HTR-8/SVneo (cell line): ENCODE measurements at places on chromosomes 13 and 19.
A peak's percentile ranks its signal among the peaks of the same experiment; 100 is the strongest.

- no peak for DNase-seq
Observed at GRCh38 chr13:19382111-19382510, 179.2 kb downstream of the TPTE2 start.

GRCh38 chr19:17419621-17420474 is at the start of gene MVB12A:
TSS of gene MVB12A (plus strand) at chr19:17420047. CDS start at chr19:17420136, 89 bp downstream.
- DNase-seq, result peak; percentile 99

GRCh38 chr19:10295305-10295846 is 5.6 kb downstream of the ICAM5 start:
- DNase-seq, result no peak

DNA sequence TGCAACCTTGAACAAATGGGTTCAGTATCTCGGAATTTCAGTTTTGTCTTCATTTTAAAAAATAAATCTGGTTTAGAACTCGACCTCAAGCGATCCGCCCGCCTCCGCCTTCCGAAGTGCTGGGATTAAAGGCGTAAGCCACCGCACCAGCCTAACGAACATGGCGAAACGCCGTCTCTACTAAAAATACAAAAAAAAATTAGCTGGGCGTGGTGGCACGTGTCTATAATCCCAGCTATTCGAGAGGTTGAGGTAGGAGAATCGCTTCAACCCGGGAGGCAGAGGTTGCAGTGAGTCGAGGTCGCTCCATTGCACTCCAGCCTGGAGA is 571 bp downstream of the ZNF302 start:
- no peak for DNase-seq

DNA sequence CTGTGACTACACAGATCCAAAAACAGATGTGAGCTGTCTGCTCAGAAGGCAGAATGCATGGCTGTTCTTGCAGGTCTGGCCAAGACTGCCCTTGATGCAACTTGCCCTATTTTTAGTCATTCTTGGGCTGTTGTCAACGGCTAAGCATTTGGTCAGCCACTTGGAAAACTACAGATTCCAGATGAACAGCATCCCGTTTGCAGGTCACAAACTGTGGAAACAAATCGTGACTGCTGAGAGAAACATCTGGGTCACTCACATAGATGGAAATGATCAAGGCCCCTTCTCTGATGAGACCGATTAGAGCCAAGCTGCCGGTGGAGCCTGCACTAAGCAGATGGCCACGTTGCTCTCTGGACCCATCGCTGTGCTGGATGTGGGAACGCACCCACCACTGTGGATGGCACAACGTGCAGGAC is 15.4 kb upstream of the METTL21C start:
- no peak for DNase-seq

DNA sequence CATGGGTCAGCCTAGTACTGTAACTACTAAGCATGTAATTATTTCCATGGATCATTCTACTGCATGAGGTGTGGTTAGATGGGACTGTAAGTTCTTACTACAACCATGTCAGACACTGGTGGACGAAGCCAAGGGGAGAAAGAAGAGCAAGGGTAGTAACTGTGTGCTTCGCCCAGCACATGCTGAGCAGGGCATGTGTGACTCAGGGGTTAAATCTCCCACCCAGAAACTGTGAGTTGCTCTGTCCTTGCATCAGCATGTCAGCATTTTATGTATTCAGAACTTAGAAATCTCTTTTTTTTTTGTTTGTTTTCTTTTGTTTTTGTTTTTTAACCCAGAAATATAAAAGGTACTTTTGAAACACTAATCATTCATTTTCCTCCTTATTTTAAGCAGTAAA is 436.6 kb upstream of the KLF12 start:
- no peak for DNase-seq

GRCh38 chr13:20053891-20054290 is 95.4 kb downstream of the ZMYM2 start:
- no peak for DNase-seq
